ENCODE measurements at places on chromosomes 4 and X. TPM values are rescaled to one million over a fixed set of nuclear protein-coding genes. Genes with fewer than 3 reads are reported as not detected.

CTAG2 gene
- 54.7 TPM for polyA plus RNA-seq

DNA sequence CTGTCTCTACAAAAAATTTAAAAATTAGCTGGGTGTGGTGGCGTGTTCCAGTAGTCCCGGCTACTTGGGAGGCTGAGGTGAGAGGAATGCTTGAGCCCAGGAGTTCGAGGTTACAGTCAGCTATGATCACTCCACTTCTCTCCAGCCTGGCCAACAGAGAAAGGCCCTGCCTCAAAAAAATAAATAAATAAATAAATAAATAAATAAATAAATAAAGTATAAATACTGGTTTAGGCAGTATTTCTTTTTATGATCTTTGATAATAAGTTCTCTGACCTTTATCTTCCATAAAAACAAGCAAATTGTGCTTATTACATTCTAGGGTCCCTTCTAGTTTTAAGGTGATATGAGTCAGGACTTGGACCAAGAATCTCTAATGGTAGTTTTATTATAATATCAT, 320.3 kb downstream of the PCDH19 start:
- no peak overlapping the region for H3K27ac ChIP-seq
- H3K36me3 ChIP-seq: no peaks in the 10 kb centered on the region
- no peak for DNase-seq
- no peak overlapping the region for H3K4me3 ChIP-seq

- H3K4me1 ChIP-seq: no peaks in the 10 kb centered on the region
- DNase-seq: peak; percentile 18
- no peaks in the 10 kb centered on the region for H3K36me3 ChIP-seq
- H3K27ac ChIP-seq: no peak overlapping the region
- H3K27me3 ChIP-seq: no peaks in the 10 kb centered on the region
Observed at GRCh38 chr4:84167564-84167963, 331.5 kb downstream of the NKX6-1 start.

- H3K27me3 ChIP-seq: no peaks in the 10 kb centered on the region
- H3K36me3 ChIP-seq: no peaks in the 10 kb centered on the region
- no peaks in the 10 kb centered on the region for H3K4me1 ChIP-seq
- no peak overlapping the region for H3K4me3 ChIP-seq
- H3K27ac ChIP-seq: no peak overlapping the region
Observed at GRCh38 chrX:84047339-84047738, 140.7 kb downstream of the RPS6KA6 start.

DNA sequence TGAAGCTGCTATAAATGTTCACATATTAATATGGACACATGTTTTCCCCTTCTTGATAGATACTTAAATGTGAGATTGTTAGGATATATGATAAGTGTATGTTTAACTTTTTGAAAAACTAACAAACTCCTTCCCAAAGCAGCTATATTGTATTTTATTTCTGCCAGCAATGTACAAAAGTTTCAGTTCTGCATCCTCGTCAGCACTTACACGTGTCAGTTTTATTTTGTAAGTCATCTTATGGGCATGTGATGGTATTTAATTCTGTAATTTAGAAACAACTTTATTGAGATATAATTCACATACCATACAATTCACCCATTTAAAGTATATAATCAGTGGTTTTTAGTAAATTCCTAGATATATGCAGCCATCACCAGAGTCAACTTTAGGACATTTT, 31.6 kb downstream of the RAPGEF2 start:
- no peak for DNase-seq
- peaks cover 24% of the 10 kb centered on the region for H3K4me1 ChIP-seq
- no peaks in the 10 kb centered on the region for H3K36me3 ChIP-seq
- H3K27me3 ChIP-seq: no peaks in the 10 kb centered on the region

All from K562 (cell line).